ENCODE measurements at places on chromosomes 13 and 19.

DNA sequence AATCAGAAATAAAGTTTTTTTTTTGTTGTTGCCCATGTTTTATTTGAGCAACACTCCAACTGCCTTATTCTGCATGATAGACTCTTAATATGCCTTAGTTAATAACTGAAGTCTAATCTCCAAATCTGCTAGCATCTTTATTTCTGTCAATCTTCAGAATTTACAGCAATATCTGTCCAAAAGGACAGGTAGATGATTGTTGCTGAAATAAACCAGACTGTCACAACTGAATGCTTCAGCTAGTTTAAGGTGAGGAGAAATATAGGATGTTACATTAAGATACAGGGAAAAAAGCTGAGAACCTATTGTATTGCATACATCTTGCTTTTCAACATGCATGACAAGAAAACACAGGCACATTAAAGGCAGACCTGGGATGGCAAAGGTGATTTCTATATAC lies 204.3 kb downstream of the SLITRK1 start:
- DNase-seq: no peak

DNA sequence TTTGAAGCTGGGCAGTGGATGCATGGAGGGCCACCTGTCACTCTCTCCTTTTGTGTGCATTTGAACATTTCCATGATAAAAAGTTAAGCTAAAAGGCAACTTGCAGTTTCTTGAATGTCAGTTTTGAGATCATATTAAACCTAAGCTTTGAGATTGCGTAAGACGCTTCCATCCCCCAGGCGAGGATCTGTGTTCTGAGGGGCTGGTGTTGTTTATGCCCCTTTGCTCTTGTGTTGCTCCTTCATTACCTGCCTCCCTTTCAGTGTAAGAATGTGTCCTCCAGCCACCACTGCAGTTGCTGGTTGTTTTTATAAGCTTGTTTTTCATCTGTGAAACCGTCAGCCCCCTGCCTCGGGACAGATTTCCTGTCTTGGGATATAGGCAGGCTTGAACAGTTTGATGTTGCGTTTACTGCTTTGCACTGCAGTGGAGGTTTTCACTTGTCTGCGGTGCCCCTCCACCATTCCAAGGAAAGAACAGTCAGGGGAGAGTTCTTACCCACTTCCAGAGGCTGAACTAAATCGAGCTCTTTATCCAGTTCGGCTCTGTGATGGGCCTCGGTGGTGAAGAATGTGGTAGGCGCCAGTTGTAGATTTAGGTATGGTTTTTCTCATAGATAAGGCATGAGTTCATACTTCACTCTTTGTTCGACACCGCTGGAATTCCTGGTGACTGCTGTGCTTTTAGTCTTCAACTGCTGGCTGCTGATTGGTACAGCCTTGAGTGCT lies 96.8 kb downstream of the ARHGEF7 start:
- no peak for DNase-seq

DNA sequence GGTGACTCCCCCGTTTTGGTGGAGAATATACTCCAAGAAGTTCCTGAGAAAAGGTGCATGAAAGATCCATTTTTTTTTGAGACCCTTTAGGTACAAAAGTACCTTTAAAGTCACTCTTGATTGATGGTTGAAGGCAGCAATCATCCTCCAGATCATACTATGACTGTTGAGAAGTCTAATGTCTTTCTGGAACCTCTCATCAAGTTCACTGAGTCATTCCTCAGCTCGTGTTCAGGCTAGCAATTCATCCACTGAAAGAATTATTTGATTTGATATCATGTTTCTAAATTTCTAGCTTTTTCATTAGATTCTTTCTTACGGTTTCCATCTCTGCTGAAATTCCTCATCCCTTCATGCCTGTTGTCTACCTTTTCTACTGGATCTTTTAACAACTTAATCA lies 65.1 kb upstream of the GJB6 start:
- no peak for DNase-seq

DNA sequence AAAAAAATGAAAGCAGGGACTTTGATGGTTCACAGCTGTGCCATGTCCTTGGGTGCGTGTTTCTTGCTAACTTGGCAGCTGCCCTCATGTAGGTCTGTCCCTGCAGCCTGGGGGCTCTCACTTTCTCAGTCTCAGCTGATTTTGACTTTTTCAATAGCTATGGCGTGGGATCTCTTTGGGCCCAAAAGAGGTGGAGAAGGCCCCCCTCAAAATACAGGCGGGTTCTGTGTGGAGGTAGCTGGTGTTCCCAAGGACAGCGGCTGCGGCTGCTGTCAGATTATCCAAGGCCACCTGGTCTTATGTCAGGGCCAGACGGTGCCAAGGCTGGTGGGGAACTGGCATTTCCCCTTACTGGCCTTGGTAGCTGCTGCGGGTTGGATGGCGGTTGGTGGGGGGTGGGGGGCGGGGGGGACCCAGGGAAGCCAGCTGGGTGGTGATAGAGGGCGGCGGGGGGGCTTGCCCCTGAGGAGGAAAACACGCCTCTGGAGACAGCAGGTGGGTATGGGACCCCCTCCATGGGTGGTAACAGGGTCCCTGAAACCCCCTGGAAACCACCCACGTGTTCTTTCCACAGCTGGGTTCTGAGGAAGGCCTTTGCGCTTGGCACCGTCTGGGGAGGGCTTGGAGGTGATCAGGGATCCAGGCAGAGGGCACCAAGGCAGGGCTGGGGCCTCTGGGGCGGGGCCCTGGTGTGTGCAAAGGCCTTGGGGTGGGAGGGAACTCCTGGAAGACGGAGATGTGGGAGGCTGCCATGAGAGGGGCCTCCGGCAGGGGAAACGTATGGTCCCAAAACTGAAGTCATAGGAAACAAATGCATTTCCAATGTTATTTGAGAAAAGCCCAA lies 4.1 kb downstream of the TIMM13 start:
- DNase-seq: no peak

DNA sequence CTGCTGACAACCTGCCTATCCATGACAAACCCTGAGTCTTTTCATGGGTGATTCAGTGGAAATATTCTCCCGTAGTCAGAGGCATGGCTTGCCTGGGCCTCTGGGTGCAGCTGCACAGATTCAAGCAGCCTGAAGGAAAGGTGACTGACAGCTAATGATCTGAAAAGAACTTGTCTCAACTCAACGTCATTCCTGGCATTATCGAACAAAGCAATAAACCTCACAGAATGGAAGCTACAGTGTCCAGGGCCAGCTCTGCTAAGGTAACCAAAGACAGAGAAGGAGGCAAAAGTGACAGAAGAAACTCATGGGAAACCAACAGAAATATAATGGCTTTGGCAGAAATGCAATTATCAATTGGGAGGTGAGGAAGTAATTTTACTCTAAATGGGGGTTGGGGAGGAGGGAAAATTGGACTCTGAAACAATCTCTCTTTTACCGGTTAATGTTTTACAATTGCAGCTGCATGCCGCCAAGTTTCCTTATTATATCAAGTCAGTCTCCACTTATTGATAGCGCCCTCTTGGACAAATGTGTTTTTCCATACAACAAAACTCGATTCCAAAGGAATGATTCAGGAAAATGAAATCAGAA lies 12.9 kb downstream of the STARD13 start:
- no peak for DNase-seq

GRCh38 chr19:49937750-49938381 lies 8.6 kb upstream of the NUP62 start:
- DNase-seq: no peak

DNA sequence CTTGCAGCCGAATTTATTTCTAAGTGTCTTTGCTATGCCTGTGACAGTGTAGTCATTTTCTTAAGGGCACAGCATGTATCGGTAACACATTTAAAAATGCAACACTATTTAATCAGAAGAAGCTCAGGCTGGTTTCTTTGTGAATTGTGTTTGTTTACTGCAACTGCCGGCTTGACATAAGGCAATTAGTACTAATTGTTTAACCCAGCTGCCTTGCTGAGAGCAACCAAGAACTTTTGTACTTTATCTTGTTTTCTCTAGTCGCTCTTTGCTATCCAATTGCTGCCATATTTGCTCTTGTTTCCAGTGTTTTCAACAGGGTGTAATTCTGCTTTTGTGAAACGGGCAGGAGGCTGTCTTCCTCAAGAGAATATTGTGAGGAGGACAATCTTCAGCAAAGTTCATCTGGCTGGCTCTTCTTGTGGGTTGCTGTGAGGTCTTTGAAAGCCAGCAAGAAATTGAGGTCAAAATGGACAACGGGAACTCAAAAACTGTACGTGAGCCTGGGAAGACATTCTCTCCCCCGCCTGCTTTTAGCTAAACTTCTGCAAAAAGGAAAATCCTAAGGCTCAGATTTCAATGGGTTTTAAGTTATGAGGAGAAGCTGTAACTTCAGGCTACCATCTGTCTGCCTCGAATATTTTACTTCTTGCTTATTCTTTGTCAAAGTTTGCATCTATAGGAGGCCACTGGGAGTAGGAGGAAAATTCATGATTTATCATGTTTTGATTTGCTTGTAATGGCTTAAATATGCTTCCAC lies 75.8 kb upstream of the TSHZ3 start:
- no peak for DNase-seq

DNA sequence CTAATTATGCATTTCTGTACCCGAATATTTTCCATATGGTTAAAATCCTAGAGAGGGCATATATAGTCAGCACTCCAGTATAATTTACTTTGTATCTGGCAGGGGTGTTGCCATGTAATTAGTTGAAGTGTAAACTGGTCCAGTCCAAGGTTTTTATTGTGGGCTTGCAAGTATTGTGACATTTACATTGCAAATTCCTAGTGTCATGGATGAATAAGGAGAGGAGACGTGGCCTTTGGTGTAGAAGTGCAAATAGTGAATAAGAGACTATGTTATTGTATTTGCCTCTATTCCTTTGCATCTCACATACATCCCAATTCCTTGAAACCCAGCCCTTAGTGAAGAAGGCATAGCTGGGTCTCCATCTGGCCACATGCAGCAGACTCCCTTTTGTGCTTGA lies 330.6 kb downstream of the ATP8A2 start:
- no peak for DNase-seq

- DNase-seq: no peak
Observed at GRCh38 chr13:95536632-95537241, 15.8 kb upstream of the CLDN10 start.

GRCh38 chr19:4432918-4433506 lies 24.6 kb downstream of the UBXN6 start:
- DNase-seq: no peak

DNA sequence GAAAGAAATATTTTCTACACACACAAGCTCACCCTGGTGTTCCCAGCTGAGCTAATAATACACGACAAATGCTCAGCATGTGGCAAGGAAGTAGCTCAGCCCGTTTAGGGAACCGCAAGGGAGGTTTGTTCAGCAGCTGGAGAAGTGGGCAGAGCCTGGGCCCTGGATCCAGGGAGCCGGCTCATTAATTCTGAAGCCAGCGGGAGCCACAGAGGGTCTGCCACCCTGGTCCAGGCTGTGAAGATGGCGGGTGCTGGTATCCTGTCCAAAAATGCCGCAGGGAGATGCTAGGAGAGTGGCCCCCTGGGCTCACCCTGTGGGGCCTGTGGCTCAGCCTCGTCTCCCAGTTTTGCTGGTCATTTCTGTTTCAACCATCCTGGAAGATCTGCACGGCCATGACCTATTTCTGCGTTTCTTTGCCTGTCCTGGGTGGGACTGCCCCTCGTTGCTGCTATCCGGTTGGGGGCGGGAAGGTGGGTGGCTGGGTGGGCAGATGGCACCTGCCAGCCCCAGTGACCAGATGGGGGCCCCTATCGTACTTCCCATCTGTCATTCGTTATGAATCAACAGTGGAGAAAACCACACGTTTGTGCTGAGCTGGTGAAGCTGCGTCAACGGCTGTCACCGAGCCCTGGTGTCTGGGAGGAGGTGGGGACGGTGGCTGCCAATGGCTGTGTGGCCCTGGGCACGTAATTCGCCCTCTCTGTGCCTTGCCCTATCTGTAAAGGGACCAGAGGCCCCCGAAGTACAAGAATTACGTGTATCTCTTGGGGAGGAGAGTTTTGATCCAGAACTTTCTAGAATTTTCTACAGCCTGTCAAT lies 2.7 kb upstream of the GNA15 start:
- DNase-seq: peak; percentile 63

- DNase-seq: no peak
Observed at GRCh38 chr13:109196948-109197347, 567.5 kb downstream of the MYO16 start.

GRCh38 chr13:27211771-27212364 lies 39.5 kb upstream of the RPL21 start:
- no peak for DNase-seq
